ENCODE measurements at places on chromosomes 7 and 10. TPM values are rescaled to one million over a fixed set of nuclear protein-coding genes. Genes with fewer than 3 reads are reported as not detected.

DNA sequence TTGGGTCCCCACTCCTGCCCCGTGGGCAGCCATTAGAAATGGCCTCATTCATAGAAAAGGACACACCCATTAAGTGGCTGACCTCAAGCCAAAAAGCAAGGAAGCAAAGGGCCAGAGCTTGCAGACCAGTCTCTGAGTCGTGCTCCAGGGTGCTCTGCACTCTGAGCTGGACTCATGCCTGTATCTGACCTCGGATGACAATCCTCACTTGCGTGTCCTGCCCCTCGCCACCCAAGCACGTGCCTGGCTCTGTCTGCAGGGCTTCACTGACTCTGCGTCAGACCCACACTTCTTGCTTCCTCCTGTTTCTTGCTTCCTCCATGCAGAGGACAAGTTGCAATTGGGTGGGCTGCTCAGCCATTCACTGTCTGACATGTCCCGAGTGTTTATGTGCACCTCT is 138.8 kb downstream of the OAT start:
- no peaks in the 10 kb centered on the region for H3K4me1 ChIP-seq
- H3K27ac ChIP-seq: no peak overlapping the region
- DNase-seq: no peak
- H3K4me3 ChIP-seq: no peak overlapping the region

GRCh38 chr7:17038160-17038782 is 156.5 kb upstream of the AGR3 start:
- no peak overlapping the region for H3K4me3 ChIP-seq
- no peak for DNase-seq
- H3K27ac ChIP-seq: no peak overlapping the region
- H3K4me1 ChIP-seq: peaks cover 7% of the 10 kb centered on the region

GRCh38 chr7:4416396-4417056 is 265.6 kb upstream of the FOXK1 start:
- H3K27me3 ChIP-seq: no peaks in the 10 kb centered on the region
- no peak for DNase-seq
- H3K27ac ChIP-seq: no peak overlapping the region
- H3K4me3 ChIP-seq: no peak overlapping the region

- DNase-seq: peak; percentile 75
- no peaks in the 10 kb centered on the region for H3K27me3 ChIP-seq
- peaks cover 6% of the 10 kb centered on the region for H3K4me1 ChIP-seq
- no peaks in the 10 kb centered on the region for H3K36me3 ChIP-seq
- H3K27ac ChIP-seq: no peak overlapping the region
Observed at GRCh38 chr7:41162612-41163011, 540.3 kb downstream of the INHBA start.

- H3K36me3 ChIP-seq: no peaks in the 10 kb centered on the region
- H3K27ac ChIP-seq: no peak overlapping the region
- DNase-seq: no peak
- no peak overlapping the region for H3K4me3 ChIP-seq
Observed at GRCh38 chr10:93941606-93942005, 47.8 kb downstream of the SLC35G1 start.

ANXA8 gene
- 0.90 TPM for total RNA-seq

GRCh38 chr7:139341776-139342226 is 664 bp downstream of the FMC1 start:
- H3K4me1 ChIP-seq: no peaks in the 10 kb centered on the region
- H3K4me3 ChIP-seq: peak overlapping the region; percentile 64
- peaks cover 2% of the 10 kb centered on the region for H3K36me3 ChIP-seq

Measured in IMR-90 (cell line).